ENCODE measurements at places on chromosomes 4 and X.

GRCh38 chrX:148620023-148620422, 119.6 kb downstream of the AFF2 start:
- DNase-seq = no peak

DNA sequence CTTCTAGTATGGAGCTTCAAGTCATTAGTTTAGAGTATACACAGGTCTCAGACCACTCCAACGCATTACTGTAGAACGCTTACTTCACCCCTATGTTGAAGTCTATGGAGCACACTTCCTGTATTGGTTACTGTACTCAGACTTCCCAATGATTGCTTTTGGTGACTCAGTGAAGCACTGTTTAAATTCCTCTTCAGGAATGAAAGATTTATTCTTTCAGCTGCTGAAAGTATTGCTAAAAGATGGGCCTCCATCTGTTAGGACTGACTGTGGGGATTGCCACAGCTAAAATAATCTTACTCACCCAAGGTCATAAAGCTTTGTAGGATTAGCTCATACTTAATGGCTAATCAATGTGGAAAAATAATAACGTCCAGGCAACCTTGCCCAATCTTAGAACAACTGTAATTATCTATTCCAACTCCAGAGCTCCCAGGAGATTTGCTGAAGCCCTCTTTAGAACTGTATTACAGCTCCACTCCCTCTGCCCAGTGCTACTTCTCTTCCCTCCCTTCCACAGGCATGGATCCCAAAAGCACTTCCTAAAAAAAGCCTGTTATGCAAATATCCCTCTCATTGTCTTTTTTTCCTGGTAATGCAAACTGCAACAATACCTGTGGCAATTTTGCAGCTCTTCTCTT, 281.9 kb upstream of the HS3ST1 start:
- DNase-seq = no peak

DNA sequence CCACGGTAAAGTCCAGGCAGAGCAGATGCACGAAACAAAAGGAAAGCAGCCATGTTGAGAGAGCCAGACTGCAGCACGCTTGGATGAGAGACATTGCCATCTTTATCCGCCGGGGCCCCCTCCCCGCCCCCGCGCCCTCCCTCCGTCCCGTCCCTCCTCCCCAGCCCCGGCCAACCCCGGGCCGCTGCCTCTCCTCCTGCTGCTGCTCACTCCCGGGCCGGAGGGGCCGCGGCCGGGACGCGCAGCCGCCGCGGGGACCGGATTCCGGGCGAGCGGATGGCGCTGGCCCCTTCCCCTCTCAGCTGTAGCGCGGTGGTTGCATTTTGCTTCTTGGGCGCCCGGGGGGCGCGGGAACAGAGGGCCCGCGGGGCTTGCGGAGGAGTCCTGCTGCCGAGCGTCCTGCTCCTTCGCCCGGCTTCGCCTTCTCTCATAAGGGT, 542 bp downstream of the RNF150 start:
- no peak for DNase-seq

DNA sequence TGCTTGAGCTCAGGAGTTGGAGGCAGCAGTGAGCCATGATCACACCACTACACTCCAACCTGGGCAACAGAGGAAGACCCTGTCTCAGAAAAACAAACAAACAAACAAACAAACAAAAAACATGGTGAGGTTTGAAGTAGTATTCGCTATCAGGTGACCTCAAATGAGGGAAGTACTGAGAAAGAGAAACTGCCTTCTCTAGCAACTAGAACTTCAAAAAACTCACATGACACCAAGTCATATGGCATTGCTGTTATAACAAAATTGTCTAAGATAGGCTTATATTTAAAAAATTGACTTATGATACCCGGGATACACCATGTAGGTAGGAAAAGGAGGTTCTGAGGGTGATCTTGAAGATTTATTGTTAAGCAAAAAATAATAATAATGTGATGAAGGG, 10.3 kb downstream of the MPP1 start:
- DNase-seq = no peak

GRCh38 chr4:157221426-157221894, 932 bp downstream of the GRIA2 start:
- peak; percentile 71 for DNase-seq

- no peak for DNase-seq
Observed at GRCh38 chr4:62804075-62804474, 1603.9 kb downstream of the ADGRL3 start.

DNA sequence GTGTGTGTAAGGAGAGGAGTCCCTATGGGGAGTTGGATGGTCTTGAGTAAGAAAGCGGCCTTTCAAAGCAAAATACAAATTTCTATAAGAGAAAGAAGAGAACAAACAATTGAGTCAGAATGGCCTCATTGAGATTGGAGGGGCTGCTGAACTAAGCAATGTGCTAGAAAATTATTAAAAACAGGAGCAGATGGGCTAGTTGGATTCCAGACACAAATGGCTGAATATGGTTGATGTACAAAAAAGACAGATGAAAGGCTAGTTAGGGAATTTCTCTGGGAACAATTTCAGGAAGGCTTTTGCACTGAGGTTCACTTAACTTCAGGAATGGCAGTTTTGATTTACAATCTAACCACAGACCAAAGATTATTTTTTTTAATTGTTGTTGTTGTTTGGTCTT, 1806.8 kb upstream of the TENM3 start:
- no peak for DNase-seq

- no peak for DNase-seq
Observed at GRCh38 chr4:100681289-100681688, 163.5 kb upstream of the EMCN start.

- DNase-seq = no peak
Observed at GRCh38 chr4:107068116-107068515, 32.0 kb upstream of the DKK2 start.

GRCh38 chr4:20487852-20488251, 212.4 kb upstream of the PACRGL start:
- no peak for DNase-seq

DNA sequence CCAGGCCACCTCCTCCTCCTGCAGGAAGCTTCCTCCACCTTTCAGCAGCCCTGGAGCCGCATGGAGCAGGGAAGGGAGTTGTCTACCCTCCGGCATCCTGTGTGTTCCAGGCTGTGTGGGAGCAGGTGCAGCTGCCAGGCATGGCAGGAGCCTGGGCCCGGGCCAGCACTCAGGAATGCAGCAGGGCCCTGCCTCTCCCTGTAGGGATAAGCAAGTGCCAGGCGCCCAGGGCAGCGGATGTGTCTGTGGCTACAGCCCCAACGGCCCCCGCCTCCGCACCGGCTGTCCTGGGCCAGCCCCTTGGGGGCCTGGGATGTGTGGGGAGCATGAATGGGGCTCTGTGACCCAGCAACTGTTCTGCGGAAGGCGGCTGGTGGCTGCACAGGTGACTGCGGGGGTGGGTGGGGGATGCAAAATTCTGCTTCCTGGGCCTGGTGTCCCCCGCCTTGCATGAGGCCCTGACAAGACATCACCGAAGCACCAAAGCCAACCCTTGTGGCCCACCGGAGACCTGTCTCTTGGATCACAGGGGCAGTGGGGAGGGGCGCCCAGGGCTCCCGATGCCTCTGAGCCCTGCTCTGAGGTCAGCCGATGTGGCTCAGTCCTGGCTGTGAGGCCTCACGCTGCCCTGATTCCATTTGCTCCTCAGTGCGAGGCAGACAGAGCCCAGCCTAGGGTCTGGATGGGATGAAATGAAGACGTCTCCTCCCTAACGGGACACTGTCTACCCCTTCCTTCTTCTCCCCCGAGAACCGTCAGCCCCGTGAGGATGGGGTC, 1.4 kb upstream of the DOK7 start:
- DNase-seq = no peak

DNA sequence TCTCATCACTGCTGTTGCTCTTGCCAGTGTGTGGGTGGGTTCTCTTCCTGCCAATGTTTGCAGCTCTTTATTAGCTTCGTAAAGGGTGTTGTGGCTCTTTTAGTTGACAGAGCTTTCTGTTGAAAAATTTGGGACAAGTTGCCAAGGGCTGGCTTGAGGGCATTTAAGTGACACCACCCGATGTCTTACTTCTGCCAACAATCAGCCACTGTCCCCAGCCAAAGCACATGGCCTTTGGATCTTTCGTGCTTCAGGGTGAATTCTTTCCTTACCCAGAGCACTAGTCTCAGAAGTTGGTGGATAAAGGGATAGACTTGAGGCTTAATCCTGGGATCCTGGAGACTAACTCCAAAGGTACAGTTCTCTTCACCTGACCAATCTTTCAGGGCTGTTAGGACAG, 113.6 kb downstream of the SOX3 start:
- no peak for DNase-seq

- DNase-seq = no peak
Observed at GRCh38 chrX:128460835-128461234, 408.6 kb upstream of the ACTRT1 start.

DNA sequence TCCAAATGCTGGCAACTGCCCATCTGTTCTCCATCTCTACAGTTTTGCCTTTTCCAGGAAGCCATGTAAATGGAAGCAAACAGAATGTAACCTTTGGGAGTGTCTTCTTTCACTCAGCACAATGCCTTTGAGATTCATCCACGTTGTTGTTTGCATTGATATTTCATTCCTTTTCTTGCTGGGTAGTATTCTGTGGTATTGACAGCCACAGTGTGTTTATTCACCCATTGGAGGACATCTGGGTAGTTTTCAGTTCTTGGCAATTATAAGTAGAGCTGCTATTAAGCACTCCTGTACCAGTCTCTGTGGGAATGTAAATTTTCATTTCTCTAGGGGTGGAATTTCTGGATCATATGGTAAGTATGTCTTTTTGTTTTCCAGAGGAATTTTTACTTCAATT, 194.3 kb upstream of the RPS6KA3 start:
- no peak for DNase-seq
